ENCODE measurements at places on chromosomes 5 and 9.

DNA sequence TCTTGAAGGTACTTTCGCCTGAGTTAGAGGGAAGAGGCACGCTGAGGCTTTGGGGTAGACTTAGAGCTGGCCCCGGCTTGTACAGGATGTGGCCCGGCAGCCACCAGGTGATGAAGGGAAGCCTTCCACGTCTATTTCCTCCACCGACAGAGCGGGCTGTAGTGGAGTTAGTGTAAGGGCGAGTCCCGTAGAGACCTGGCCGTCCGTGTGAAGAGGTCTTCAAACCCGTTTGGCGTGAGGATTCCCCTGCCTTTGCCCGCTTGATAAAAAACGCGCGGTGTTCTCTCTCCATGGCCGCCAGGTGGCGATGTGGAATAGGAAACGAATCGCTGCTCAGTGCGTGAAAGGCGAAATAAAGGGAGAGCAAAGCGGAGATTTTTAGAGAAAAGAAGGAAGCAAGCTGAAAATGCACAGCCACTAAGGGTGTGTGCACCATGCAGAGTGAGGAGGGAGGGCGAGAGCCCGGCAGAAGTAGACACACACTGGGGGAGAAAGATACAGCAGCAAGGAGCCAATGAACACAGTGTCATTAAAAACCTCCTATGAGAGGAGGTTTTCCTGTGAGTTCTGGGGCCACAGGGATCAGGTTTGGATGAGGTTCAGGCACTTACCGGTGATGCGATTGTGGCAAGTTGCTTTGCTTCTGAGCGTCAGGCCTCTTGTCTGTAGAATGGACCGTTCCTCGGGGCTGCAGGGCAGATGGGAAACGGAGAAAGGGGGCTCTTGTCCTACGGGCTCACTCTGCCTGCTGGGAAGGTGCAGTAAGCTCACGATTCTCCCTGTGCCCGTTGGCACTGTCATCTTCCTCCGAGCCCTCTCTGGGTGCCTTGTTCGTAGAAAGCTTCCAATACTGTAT is 34.2 kb downstream of the STC2 start:
- peak; percentile 57 for DNase-seq
- peak overlapping the region; percentile 26 for H3K4me3 ChIP-seq
- H3K4me1 ChIP-seq, result no peaks in the 10 kb centered on the region
- H3K36me3 ChIP-seq, result no peaks in the 10 kb centered on the region
- no peaks in the 10 kb centered on the region for H3K27me3 ChIP-seq
- H3K27ac ChIP-seq, result no peak overlapping the region

- DNase-seq, result no peak
- no peak overlapping the region for H3K27ac ChIP-seq
Observed at GRCh38 chr5:104754311-104754995, 1191.9 kb upstream of the NUDT12 start.

- no peaks in the 10 kb centered on the region for H3K27me3 ChIP-seq
- no peak for DNase-seq
- H3K36me3 ChIP-seq, result no peaks in the 10 kb centered on the region
- no peak overlapping the region for H3K4me3 ChIP-seq
- no peak overlapping the region for H3K27ac ChIP-seq
Observed at GRCh38 chr5:145244251-145244650, 590.9 kb downstream of the PRELID2 start.

DNA sequence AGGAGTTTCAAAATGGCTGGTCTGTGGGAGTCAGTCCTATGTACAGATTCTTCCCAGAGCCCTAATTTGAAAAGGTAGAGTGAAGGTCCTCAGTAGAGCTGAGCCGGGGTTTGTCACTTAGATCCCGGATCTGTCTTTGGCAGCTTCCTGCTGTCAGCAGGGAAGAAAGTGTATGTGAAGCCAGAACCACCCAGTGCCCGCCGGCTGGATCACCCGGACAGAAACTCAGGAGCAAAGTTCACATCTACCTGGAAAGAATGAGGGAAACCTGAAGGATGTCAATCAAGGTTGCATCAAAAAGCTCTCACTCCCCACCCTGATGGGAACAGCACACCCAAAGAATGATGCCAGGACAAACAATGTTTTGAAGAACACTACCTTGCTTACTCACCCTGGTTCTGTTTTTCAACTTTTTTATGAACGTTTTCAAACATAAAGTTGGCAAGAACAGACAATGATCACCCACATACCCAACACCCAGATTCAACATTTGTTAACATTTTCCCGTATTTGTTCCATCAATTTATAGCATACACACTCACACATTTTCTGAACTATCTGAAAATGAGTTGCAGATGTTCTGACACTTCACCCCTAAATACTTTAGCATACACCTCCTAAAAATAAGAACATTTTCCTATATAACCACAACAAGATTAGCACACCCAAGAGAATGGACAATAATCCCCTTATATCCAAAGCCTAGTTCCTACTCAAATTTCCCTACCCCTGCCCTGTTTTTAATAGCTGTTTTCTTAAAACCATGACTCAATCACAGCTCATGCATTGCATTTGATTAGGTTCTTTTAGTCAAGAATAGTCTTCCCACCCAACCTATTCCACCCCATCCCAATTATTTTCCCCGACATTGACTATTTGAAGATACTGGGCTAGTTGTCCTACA is 133.9 kb downstream of the LHFPL2 start:
- peaks cover 3% of the 10 kb centered on the region for H3K4me1 ChIP-seq
- H3K27ac ChIP-seq, result no peak overlapping the region
- peaks cover 4% of the 10 kb centered on the region for H3K27me3 ChIP-seq

DNA sequence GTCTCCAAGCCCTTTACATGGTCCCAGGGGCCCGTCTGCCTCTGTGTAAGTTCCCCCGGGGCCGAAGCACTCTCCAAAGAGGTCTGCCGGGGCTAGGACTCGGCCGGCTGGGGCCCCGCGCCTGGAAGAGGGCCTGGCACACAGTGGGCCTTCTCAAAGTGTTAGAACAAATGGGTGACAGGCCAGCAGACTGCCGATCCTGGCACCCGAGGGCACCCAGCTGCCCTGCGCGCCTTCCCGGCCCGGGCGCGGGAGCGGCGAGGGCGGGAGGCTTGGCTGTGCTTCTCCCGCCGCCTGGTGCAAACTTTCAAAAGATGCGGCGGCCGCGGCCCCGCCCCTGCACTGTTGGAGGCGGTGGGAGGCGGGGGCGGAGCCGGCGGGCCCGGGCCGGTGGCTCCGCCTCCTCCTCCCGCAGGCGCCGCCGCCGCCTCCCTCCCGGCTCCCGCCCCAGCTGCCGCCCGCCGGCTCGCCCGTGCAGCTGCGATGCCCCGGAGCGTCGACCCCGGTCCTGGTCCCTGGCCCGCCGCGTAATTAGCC is at the start of gene NEURL1B:
Gene NEURL1B (plus strand): TSS at position 442 of the 537 bp plus-strand sequence. CDS start 144 bp downstream, outside the sequence.
- H3K36me3 ChIP-seq, result no peaks in the 10 kb centered on the region
- H3K27ac ChIP-seq, result no peak within 1 kb of the TSS
- no peak within 1 kb of the TSS for H3K4me3 ChIP-seq
- peaks cover 6% of the 10 kb centered on the region for H3K27me3 ChIP-seq
- H3K4me1 ChIP-seq, result peaks cover 6% of the 10 kb centered on the region

DNA sequence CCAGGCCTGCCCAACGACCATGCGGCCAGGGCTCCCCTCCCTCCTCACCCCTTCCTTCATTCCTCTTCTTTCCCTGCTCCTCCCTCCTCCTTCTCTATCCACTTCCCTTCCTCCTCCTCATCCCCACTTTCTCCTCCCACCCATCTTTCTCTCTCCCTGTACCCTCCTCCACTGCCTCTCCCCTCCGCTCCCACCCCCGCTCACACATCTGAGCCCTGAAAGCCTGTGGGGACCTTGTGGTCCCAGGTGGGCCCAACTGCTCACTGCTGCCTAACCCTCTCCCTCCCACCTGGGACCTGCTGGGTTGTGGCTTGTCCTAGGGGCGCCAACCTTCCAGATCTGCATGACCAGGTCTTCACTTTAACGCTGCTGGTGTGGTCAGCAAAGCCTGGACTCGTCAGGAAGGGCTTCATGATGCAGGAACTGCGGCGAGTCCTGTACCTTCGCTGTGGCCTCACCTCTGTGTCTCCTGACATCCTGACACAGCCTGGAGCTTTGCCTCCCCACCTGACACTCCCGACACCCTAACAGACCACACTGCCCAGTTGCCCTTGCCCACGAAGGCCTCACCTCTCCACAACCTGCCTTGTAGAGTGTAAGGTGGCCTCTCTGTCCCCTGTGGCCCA is 34.6 kb downstream of the C5orf15 start:
- no peak overlapping the region for H3K4me3 ChIP-seq
- DNase-seq, result no peak
- no peak overlapping the region for H3K27ac ChIP-seq
- no peaks in the 10 kb centered on the region for H3K27me3 ChIP-seq
- H3K36me3 ChIP-seq, result no peaks in the 10 kb centered on the region

DNA sequence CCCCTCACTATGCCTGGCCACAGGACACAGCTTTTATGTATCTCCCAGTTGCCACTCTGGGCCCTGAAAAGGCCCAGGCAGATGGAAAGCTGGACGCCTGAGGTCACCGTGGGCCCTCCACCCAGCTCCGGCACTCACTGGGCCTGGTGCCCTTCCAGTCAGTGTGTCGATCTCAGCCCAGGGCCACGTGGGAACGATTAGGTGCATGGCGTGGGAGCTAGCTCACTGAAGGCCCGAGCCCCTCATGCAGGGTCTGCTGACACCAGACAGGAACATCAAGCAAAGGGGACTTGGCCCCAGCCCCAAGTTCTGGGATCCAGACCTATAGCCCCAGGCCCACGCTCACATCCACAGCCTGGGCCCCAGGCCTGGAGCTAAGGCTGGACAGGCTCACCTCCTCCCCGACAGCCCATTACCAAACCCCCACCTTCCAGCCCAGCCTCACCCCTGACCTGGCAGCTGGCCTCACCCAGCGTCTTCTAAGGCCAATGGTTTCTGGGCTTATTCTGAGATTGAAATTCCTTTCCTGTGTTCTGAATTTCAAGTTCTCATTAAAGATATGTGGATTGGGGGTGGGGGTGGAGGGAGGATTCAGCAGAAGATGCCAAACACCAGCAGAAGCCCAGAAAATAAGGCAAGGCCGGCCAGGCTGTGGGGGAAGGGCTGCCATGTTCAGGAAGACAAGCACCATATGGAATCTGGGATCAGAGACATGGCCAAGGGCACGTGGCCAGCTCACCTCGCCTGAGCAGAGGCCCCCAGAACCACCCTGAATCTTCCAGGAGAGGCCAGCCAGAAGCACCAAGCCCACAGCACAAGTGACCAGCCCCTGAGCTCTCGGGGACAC is 74.5 kb downstream of the ADAMTS2 start:
- H3K4me1 ChIP-seq, result no peaks in the 10 kb centered on the region
- no peaks in the 10 kb centered on the region for H3K36me3 ChIP-seq
- peak; percentile 18 for DNase-seq
- no peak overlapping the region for H3K4me3 ChIP-seq

GRCh38 chr9:121156263-121156731 is 45.4 kb downstream of the RAB14 start:
- H3K4me3 ChIP-seq, result no peak overlapping the region
- peaks cover 6% of the 10 kb centered on the region for H3K4me1 ChIP-seq
- no peak overlapping the region for H3K27ac ChIP-seq
- peak; percentile 34 for DNase-seq

- H3K4me1 ChIP-seq, result peaks cover 16% of the 10 kb centered on the region
- H3K36me3 ChIP-seq, result peaks cover 5% of the 10 kb centered on the region
Observed at GRCh38 chr5:140295414-140295813, 7.5 kb downstream of the PFDN1 start.

GRCh38 chr9:89497978-89498851 is at the start of gene SEMA4D:
Gene SEMA4D, minus strand, starts transcription at chr9:89498113. Its CDS starts 92,657 bp downstream, at chr9:89405456.
- peak; percentile 69 for DNase-seq
- no peaks in the 10 kb centered on the region for H3K27me3 ChIP-seq
- H3K36me3 ChIP-seq, result no peaks in the 10 kb centered on the region
- peak within 1 kb of the TSS; percentile 60 for H3K27ac ChIP-seq

- no peak overlapping the region for H3K4me3 ChIP-seq
- H3K27me3 ChIP-seq, result peaks cover 19% of the 10 kb centered on the region
- DNase-seq, result no peak
- H3K36me3 ChIP-seq, result no peaks in the 10 kb centered on the region
Observed at GRCh38 chr5:53476531-53477480, 3.6 kb upstream of the FST start.

DNA sequence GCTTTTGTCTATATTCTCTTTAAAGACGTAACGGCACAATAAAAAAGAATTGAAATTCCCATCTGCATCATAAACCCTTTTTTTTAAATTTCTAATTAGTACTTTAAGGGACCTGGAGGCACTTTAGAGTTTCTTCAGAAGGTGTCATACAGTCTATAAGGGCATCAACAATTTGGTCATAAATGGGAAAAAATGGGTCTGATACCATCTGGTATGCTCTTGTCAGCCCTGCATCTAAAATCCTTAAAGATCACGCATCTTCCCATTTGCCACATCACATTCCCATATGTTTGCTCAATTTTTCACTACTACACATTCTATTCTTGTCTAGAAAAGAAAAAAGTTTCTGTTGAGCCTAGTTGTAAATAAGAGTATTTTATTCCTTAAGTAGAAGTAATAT is 53.8 kb downstream of the COX7C start:
- DNase-seq, result no peak
- no peak overlapping the region for H3K27ac ChIP-seq
- no peak overlapping the region for H3K4me3 ChIP-seq
- H3K36me3 ChIP-seq, result no peaks in the 10 kb centered on the region

GRCh38 chr9:80040457-80040856 is 468.7 kb downstream of the TLE4 start:
- no peaks in the 10 kb centered on the region for H3K36me3 ChIP-seq
- H3K4me1 ChIP-seq, result no peaks in the 10 kb centered on the region
- DNase-seq, result no peak
- H3K4me3 ChIP-seq, result no peak overlapping the region
- H3K27me3 ChIP-seq, result no peaks in the 10 kb centered on the region

GRCh38 chr9:96566498-96567202 is 53.0 kb downstream of the CDC14B start:
- DNase-seq, result peak; percentile 74
- peaks cover 20% of the 10 kb centered on the region for H3K4me1 ChIP-seq
- no peaks in the 10 kb centered on the region for H3K36me3 ChIP-seq
- peak overlapping the region; percentile 82 for H3K4me3 ChIP-seq
- H3K27me3 ChIP-seq, result no peaks in the 10 kb centered on the region

GRCh38 chr9:71025201-71025600 is 96.2 kb downstream of the TRPM3 start:
- no peak overlapping the region for H3K27ac ChIP-seq
- no peaks in the 10 kb centered on the region for H3K27me3 ChIP-seq
- H3K4me1 ChIP-seq, result no peaks in the 10 kb centered on the region
- DNase-seq, result no peak
- no peaks in the 10 kb centered on the region for H3K36me3 ChIP-seq
